A549 treated with CpdA at 1 μM for 4 hours (cell line): ENCODE measurements at places on chromosomes 3 and 15. TPM values are rescaled to one million over a fixed set of nuclear protein-coding genes. Genes with fewer than 3 reads are reported as not detected.

Gene STAC
- 2.6 to 3.3 TPM (median 2.8 TPM) in 5 replicates for total RNA-seq

Gene FAM81A
- total RNA-seq: 11.0 to 14.6 TPM (median 13.6 TPM) in 5 replicates

Gene ACTRT3
- total RNA-seq: 2.6 to 3.1 TPM (median 2.8 TPM) in 5 replicates

Gene CPB1
- not detected in 5 replicates for total RNA-seq

Gene DCLK3
- total RNA-seq: not detected in 5 replicates

Gene PYGO1
- total RNA-seq: 6.5 to 8.3 TPM (median 6.9 TPM) in 5 replicates

Gene ADAMTS17
- total RNA-seq: 0.06 to 0.23 TPM (median 0.17 TPM) in 4 of 5 replicates, not detected in the other

Gene TMIE
- 0.06 to 0.17 TPM (median 0.16 TPM) in 3 of 5 replicates, not detected in the others for total RNA-seq

Gene CCR3
- not detected in 5 replicates for total RNA-seq

Gene CMTM8
- total RNA-seq: 6.2 to 10.7 TPM (median 9.7 TPM) in 5 replicates

Gene PFN2
- total RNA-seq: 130 to 176 TPM (median 151 TPM) in 5 replicates

Gene ADGRG7
- not detected in 5 replicates for total RNA-seq

Gene TTLL13
- total RNA-seq: 0.22 to 1.1 TPM (median 0.47 TPM) in 5 replicates

Gene UACA
- 45.3 to 64.9 TPM (median 50.9 TPM) in 5 replicates for total RNA-seq

Gene RNU6-1
- total RNA-seq: not detected in 5 replicates

Gene WDR72
- 5.5 to 7.7 TPM (median 7.0 TPM) in 5 replicates for total RNA-seq

Gene TFDP2
- total RNA-seq: 16.5 to 20.2 TPM (median 19.1 TPM) in 5 replicates
